Stimulated activated CD8-positive, alpha-beta memory T cell treated with anti-CD3 and anti-CD28 coated beads, Interleukin-15, amount 100 ng/mL, for 24 hours (primary cell): ENCODE measurements at places on chromosomes 16 and 17.

GRCh38 chr17:7019839-7020519 is 2.9 kb upstream of the BCL6B start:
- no peak for DNase-seq

DNA sequence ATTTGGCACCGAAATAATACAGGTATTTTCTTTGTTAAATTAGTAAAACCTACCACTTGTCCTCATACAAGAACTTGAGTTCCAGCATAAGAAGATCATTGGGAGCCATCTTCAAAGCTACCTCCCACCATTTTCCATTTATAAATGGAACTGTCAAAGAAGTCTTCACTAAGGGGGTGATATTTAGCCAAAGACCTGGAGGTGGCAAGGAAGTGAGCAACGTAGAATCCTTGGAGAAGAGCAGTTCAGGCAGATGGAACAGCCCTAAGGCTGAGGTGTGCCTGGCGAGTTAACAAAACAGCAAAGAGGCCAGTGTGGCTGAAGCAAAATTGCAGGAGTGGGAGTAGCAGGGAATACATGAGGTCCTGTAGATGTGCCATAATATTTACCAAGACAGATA is 1.8 kb downstream of the KCNJ16 start:
- no peak for DNase-seq

GRCh38 chr16:50534091-50534490 is 14.1 kb upstream of the NKD1 start:
- no peak for DNase-seq

DNA sequence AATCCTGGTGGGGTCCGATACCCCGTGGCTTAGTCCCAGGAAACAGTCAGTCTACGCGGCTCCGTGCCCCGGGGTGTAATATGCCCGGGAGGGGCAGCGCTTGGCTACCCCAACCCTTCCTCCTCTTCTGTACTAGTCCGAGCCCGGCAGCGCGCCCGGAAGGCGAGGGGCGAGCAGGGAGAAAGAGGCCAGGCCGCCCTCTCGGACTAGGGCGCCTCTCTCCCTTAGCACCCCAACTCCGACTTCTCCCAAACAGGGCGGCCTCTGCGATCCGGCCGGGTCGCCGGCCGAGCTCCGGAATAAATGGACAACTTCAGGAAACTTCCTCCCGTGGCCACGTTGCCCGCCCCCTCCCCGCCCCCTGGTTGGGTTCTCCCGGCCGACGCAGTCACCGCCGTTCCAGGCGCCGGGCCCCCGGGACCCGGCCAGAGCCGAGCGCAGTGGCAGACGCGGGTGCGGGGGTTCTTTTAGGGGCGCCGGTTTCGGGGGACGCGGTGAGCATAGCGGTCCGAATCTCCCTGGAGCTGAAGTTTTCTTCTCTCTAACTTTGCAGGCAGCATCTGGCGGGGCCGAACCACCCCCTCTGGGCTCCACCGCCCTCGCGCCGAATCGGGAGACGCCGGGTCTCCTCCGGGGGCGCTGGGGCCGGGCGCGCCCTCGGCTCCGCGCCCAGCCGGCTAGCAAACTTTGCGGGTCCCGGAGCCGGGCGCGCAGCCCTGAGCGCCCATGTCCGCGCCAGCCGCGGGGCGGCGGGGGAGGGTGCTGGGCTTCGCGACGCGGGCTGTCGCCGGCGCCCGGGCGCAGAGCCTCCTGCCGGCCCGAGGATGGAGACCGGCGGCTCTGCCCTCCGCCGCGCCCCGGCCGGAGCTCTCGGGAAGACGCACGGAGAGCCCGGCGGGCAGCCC is at the start of gene SDK2:
Gene SDK2 (minus strand): TSS at position 301 of the 905 bp plus-strand sequence. CDS start 357 bp downstream, outside the sequence.
- DNase-seq: no peak

DNA sequence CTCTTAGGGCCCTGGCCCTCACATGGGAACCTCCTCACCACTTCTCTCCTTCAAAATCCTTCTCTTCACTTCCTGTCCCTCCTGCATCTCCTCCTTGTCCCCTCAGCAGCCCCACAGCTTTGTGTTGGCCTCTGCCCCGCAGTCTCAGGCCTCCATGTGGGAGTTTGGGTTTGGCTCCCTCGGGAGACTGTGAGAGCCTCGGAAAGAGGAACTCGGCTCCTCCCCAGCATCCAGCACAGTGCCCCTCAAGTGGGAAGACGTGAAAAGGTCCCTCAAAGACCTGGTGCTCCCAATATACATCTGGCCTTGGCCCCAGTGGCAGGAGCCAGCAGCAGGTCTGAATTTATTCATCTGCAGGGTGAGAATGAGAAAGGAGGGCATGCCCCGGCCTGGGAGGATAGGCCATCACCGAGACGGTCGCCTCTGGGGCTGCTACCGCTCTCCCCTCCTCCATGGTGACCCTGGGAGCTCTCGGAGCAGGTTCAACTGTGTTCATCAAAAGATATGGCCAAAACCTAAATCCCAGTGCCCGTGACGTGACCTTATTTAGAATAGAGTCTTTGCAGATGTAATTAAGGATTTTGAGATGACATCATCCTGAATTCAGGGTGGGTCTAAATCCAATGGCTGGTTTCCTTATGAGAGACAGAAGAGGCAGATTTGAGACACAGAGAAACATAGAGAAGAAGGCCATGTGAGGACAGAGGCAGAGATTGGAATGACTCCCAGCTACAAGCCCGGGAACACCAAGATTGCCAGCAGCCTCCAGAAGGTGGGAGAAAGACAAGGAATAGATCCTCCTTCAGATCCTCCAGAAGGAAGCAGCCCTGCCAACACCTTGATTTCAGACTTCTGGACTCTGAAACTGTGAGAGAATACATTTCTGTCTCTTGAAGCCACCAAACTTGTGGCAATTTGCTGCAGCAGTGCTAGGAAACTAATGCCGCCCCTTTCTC is 135.1 kb downstream of the MRM1 start:
- DNase-seq: no peak

GRCh38 chr17:18851201-18851600 is 6.7 kb upstream of the PRPSAP2 start:
- no peak for DNase-seq

DNA sequence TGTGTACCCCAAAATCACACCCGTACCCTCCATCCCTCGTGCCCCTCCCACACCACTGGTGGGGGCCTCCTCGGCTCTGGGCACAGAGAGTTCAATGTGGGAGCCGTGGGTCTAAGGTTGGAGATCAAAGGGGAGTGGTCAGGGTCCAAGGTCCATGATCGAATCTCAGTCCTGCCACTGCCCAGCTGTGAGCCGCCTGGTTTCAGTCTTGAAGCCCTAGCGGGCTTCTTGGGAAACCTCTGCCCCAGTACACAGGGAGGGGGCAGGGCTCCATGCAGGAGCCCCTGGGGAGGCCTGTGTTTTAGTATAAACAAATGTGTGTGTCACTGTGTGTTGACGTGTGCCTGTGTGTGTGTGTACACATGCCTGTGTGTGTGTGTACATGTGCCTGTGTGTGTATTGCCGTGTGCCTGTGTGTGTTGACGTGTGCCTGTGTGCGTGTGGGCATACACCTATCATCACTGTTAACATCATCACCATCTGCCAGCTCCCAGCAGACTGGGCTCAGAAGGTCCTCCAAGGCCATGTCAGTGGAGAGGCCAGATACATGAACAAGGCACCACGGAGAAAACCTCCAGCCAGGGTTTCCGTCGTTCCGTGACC is 26.5 kb upstream of the ZNF469 start:
- no peak for DNase-seq

DNA sequence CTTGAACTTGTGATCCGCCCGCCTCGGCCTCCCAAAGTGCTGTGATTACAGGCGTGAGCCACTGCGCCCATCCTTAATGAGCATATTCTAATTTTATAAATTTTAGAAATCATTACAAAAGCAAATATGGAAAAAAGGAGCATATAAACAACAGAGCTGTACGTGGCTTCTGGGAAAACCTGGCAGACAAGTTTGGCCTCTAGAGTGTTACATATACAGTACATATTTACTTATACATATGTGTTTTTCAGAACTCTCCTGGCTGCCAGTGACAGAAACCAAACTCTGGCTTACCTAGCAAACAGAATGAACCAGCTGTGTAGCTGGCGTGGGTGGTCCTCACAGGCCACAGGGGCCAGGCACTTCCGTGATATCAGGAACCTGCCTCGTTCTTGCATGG is 10.1 kb downstream of the DRC3 start:
- DNase-seq: no peak
